ENCODE measurements at places on chromosomes 5 and 9.

- no peak for DNase-seq
Observed at GRCh38 chr5:51013036-51013435, 346.6 kb downstream of the PARP8 start.

GRCh38 chr5:15354021-15354420 lies 146.0 kb upstream of the FBXL7 start:
- no peak for DNase-seq

DNA sequence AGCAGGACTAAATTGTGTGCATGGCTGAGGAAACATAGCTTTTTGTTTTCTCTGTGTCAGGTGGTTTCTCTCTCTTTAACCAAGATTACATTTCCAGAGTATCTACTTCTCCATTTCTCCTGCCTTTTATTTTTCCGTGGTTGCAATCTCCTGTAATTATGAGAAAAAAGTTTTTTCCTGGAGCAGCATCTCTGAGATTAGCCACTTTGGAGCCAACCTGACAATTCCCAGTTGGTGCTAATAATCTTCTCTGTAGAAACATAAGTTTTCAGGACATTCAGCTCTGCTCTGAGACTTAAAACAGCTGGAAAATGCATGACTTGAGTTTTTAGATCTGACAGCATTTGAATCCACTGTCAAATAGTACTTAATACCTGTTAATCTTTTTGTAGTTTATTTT lies 67.1 kb upstream of the GAS1 start:
- no peak for DNase-seq

DNA sequence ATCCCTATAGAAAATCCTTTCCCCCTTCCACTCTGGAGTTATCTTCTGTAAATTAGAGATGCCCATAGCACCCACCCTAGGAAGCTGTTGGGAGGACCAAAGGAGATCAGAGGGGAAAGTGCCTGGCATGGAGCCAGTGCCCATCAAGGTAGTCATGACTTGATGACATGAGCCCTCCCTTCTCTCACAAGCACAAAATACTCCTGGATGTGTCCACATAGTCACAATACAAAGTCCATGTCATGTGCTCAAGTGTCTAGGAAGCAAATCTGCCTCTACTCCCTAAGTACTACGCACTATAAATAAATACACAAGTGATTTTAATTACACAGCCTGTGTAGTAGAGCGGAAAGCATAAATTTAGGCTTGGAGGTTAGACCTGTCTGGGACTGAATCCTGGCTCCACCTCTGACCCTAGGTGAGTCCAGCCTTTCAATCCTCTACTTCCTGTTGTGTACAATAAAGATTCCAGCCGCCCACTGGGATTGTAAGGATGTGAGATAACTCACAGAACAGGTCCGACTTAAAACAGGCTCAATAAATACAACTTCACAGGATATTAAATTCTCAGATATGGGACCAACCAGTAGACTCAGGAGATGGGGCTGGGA lies 30.6 kb downstream of the TTC39B start:
- no peak for DNase-seq

DNA sequence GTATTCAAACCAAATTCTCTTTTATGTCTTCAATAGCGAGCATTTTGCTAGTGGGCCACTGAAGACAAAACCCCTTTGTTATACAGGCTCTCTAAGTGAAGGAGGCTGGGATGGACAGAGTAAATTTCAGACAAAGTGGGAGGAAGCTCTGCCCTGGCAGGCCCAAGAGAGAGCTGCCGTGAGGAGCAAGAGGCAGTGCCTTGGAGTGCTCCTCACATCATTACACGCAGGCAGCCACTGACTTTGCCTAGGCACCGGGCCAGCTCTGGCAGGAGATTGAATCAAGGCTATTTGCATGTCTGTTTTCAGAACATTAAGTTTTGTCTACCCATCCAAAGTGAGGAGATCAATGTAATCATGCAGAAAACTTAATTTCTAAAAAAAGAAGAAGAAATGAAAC lies 167.7 kb downstream of the CCDC192 start:
- no peak for DNase-seq
